G401 (cell line): ENCODE measurements at places on chromosomes 4 and X.

DNA sequence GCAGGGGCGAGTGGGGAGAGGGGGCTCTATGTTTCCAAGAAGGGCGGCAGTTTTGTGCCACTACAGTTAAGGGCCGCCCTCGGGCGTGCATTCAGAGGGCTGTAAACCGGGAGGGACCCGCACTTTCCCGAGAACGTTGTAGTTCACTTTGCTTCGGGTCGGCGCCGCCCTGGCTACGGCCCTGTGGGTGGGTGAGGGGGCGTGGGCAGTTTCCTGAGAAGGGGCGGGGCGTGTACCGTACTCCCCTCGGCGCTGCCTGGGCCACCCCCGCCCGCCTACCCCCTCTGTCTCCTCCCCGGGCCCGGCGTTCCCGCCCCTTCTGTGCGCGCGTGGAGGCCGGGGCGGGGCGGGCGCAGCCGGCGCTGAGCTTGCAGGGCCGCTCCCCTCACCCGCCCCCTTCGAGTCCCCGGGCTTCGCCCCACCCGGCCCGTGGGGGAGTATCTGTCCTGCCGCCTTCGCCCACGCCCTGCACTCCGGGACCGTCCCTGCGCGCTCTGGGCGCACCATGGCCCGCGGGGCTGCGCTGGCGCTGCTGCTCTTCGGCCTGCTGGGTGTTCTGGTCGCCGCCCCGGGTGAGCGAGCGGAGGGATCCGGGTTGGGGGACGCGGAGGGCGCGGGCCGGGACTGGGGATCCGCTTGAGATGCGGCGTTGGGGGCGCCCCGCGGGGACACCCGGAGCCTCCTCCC lies at the start of gene CD99:
CD99 (plus strand) TSS at position 440 of the 687 bp plus-strand sequence; CDS start at position 506, 66 bp downstream.
- peak; percentile 42 for DNase-seq

DNA sequence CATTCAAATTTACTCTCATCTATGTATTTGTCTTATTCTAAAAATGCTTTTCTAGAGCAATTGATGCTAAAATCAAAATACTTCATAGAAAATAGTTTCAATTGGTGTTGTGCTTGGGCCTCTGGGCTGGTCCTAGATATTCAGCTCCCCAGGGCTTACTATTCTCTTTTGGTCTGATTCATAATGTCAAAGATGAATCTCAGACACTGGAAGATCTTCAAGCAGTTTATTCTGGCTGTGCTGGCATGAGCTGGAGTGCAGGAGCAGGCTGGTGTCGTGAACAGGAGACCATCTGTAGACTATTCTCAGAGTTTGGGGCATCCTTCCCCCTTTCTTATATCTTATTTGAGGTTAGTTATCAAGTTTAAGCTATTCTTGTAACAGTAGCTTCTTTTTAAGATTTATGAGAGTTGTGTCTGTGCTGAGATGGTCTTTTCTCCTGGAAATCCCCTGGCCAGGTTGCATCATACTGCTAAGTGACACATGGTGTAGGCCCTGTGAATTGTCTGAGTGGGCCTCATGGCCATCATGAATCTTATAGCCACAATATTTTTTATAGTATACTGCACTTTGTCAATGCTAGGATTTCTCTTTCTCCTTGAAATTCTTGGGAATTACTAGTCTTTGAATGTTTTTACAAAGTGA lies 1624.0 kb upstream of the IGFBP7 start:
- DNase-seq, result no peak

GRCh38 chr4:158523990-158524535 lies 2.4 kb downstream of the RXFP1 start:
- DNase-seq, result no peak

DNA sequence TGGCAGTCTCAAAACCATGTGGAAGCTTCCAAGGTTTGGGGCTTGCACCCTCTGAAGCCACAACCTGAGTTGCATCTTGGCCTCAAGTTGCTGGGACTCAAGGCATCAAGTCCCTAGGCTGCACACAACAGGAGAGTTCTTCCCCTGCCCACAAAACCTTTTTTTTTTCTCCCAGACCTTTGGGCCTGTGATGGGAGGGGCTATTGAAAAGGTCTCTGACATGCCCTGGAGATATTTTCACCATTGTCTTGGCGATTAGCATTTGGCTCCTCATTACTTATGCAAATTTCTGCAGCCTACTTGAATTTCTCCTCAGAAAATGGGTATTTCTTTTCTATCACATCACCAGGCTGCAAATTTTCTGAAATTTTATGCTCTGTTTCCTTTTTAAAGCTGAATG lies 349.5 kb upstream of the EDA2R start:
- no peak for DNase-seq

DNA sequence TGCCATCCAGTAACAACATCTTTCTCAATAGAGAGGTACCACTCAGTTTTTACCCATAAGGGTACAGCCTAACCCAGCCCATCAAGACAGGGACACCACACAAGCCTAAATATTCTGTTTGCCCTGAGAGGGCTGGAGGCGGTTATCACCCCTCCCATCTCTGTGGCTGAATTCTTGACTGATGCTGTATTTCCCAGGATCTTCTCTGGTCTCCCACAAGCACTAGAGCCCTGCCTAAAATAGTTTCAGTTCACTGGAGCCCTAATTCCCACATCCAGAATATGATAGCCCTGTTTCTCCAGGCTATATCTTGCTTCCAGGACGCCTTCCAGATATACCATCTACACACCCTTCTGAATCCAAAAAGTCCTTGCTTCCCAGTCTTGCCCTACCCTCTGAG lies 91.6 kb upstream of the NMU start:
- no peak for DNase-seq

DNA sequence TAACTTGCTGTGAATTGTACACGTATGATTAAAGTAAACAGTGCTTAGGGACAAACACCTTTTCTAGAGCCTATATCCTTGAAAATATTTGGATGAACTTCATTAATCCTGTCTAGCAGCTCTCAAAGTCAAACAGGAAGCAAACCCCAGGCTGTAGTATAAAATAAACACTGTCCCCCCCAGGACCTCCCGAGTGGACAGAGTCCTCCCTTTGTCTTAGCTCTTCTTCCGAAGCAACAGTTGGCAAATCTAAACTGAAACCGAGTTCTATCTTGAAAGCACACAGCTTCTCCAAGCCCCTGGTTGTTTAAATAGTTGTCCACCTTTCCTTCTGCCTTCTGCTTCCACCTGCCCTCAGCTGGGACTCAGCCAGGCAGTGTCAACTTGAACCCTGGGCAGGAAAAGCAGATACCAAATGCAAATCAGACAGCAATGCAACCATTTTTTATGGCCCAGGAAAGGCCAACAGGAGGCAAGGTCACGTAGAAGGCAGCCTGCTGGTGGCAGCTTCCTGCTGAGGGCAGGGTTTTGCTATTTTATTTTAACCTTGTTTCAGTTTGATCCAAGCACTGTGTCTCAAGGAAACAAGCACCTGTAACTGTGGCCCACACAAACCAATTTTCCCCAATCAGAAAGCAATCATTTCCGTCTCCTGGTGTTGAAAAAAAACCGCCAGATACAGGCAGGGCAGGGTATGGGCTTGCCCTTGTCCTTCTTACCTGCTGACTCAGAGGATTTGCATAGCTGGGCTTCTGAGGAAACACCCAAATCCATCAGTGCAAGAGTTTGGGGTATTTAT lies 110.3 kb upstream of the KIT start:
- DNase-seq, result no peak

GRCh38 chr4:183397741-183398297 lies 46.6 kb upstream of the CDKN2AIP start:
- no peak for DNase-seq

DNA sequence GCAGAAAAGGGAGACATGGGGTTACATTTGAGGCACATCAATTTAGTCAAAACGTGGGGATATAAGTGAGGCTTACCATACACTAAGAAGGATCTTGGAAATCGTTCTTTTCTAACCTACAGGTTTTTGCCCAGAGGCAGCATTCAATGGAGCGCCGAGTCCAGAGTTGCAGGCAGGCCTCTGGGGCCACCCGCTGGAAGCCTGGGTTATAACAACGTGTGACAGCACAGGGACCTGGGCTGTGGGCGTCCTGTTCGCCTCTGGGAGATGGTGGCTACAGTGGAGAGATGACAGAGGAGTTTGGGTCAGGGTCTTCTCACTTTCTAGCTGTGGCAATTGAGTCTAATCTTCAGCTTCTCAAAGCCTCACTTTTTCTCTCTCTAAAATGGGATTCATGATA lies 53.9 kb downstream of the ENPP6 start:
- DNase-seq, result peak; percentile 33

DNA sequence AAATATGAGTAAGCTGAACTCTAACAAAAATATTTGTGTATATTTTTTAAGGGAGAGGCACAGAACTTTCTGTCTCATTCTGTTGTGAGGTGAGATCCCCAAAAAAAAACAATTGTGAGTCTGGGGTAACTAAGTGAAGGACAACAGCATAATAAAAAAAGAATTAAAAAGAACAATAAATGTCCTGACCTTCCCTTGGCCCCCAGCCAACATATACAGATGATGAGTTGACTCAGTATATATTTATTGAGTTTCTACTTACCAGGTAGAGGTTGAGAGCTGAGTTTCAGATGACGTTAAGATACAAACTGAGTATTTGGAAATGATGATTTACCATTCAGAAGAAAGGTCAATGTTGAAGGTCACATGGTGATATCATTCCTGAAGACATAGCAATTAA lies 239.5 kb downstream of the KCNIP4 start:
- no peak for DNase-seq

DNA sequence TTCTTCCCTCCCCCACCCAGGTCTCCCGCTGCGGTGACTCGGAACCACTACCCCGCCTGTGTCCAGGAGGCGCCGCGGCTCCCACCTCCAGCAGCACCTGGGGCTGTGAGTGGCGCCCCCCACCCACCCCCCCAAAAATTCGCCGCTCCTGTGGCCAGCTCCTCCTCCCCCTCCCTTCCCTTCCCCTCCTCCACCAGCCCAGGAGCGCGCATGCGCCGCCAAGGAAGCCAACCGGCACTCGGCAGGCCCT lies 278 bp downstream of the CLOCK start:
- no peak for DNase-seq

DNA sequence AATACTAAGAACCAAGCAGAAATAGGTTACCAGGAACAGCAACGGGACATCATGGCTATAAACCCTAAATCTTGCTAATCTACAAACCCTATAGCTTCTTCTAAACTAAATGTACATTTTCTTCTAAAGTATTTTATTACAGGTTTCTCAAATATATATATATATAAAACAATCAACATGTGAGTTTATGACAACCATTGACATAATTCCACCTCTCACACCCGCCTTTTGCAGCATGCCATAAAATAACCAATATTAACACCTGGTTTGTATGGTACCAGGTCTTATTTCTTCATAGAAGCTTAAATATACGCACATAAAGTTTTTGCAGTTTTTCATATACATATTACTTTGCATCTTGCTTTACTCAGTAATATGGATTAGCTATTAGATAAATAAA lies 955.3 kb upstream of the LCORL start:
- DNase-seq, result no peak

- no peak for DNase-seq
Observed at GRCh38 chrX:111561851-111562250, 50.4 kb downstream of the SERTM2 start.

- DNase-seq, result no peak
Observed at GRCh38 chrX:2504706-2505332, 4.0 kb upstream of the DHRSX start.

DNA sequence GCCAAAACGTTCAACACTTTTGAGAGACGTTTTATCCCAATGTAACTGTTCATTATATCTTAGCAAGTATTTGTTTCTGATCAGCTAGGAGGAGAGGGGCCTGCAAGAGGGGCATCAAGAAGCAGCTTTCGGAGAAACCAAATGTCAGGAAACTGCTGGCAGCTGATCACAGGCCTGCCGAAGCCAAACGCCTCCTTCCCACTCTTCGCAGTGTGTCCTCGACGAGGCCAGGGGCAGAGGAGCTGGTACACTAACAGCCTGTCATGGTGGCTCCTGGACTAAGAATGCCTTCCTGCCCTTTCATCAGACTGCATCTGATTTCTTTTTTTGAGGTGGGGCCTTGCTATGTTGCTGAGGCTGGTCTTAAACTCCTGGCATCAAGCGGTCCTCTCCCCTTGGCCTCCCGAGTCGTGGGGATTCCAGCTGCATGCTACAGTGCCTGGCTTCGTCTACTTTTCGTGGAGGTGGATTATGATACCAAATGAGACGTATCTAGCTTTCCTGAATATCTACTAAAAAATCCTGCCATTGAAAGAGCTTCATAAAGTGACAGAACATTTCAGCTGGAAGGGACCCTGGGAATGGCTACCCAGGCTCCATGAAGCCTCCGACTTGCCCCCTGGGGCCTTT lies 134.8 kb downstream of the AFAP1 start:
- no peak for DNase-seq

GRCh38 chr4:155946486-155946885 lies 7.2 kb downstream of the CTSO start:
- no peak for DNase-seq

DNA sequence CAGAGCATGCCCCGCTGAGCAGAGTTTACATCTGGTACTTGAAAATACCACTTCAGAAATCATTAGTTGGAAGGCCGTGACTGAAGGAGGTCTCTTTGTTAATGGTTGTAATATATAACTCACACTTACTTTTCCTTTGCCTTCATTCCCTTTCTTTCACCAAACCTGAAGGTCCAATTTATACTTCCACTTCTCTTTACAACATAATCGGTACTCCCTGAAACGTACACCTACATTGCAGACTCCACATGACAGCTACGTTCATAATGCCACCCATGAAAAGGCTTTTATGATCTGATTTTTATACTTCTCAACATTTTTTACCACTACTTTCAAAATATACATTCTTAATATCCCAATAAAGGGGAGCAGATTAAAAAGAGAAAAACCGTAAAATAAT lies 298.7 kb downstream of the C4orf33 start:
- no peak for DNase-seq

GRCh38 chrX:68043713-68044438 lies 389.4 kb downstream of the OPHN1 start:
- no peak for DNase-seq

DNA sequence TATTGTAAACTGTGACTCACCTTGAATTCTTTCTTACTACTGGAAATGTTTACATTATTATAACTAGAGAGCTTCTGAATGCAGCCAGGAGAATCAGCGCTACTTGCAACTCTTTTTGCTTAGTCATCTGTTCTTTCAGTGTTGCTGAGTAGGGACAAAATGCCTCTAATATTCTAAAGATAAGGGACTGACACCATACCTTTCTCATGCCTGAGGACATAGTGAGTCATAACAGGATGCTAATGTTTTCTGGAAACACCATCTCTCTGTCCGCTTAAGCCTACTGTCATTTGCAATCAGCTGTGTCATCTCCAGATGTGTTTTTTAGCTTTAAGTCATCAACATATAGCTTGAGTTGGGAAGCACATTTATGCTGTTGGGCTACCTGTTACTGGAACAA lies 108.3 kb downstream of the QRFPR start:
- DNase-seq, result no peak
